Right cardiac atrium (tissue), 5 donors: ENCODE measurements at places on chromosomes 16 and 17.

- DNase-seq: no peak
Observed at GRCh38 chr17:37123941-37124820, 175.4 kb downstream of the AATF start.

DNA sequence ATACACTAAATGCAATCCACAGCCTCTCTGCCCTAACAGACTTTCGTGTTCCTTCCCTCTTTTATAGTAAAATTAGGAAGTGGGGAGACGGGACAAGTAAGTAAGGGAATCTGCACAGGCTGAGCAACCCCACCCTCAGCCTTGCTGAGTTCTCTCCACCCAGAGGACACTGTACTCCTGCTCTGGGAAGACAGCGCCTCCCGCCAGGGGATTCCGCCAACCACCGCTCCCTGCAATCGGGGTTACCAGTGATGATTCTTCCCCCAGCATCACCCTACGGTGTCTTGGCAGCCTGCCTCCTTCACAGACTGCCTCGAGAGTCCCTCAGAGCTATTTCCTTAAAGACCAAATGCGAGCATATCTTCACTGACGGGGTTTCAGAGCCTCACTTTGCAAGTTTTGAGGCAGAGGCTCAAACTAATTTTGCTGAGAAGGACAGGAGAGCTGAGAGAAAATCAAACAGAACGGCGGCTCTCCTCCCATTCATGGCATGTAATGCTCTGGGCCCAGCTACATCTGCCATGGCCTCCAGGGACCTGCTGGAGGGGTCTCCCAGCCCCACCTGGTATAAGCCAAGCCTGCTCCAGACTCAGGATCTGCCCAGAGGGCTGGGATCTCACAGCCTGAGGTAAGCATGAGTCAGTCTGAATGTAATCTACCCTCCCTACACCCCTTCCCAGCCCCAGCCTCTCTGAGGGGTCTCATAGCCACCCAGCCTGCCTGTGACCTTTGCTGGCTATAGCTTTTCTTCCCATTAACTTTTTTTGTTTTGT is 22.7 kb upstream of the ASGR2 start:
- peak; percentile 70 for DNase-seq

- DNase-seq: peak; percentile 57
Observed at GRCh38 chr16:30523768-30524574, 2.4 kb downstream of the ZNF768 start.

DNA sequence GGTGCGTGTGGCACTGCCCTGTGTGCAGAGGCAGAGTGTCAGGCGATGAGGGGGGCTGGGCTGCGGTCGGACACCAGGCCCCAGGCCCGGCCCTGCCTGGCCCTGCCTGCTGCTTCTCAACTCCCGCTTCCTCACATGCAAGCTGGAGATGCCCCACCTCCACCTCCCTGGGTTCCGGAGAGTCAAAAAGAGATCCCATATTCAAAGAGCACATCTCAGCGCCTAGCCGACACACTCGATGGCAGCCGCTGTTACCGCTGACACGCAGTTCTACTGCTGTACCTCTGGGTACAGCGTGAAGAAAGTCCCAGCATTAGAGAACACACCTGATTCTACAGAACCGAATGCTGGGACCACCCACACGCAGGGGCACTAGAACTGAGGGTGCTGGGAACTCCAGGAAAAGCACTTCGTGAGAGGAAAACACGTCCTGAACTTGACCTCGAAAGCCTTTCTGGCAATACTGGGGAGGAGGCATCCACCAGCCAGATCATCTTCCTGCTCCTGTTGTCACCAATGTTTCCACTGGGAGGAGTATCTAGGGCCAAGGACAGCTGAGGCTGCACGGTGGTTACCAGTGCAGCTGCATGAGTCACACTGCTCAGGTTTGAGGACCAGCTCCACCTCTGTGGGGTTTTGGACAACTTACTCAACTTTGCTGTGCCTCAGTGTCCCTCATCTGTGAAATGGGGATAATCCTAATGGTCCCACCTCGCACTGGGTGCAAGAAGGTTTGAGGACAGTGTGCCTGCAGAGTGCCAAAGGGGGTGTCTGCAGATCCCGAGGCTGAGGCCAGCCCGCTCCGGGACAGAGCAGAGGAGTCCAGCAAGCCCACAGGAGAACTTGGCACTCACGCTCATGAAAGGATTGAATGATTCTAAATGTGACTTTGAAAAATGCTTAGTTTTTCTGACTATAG is 100.4 kb upstream of the DNAH17 start:
- no peak for DNase-seq

GRCh38 chr16:17512636-17513220 is 42.0 kb upstream of the XYLT1 start:
- DNase-seq: no peak

DNA sequence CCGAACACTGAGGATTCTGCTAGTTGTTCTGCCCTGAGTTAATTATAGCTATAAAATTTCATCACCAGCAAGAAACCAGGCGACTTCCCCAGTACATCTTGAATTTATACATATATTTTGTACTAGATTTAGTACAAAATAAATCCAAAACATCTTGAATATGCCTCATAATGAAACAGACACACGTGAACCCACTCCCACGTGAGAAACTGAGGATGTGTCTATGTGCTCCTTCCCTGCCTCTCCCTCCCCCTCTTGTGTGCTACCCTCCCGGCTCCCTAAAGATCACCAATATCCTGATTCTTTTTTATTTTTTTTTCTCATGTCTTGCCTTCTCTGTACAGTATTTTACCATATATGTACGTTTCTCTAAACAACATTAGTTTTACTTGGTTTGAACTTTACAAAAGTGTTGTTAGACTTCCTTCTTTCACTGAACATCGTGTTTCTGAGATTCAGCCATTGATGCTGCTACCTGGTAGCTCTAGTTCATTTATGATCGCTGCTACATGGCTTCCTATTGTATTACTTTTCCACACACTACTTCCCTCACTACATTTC is 1.1 kb upstream of the LCMT1 start:
- DNase-seq: no peak

DNA sequence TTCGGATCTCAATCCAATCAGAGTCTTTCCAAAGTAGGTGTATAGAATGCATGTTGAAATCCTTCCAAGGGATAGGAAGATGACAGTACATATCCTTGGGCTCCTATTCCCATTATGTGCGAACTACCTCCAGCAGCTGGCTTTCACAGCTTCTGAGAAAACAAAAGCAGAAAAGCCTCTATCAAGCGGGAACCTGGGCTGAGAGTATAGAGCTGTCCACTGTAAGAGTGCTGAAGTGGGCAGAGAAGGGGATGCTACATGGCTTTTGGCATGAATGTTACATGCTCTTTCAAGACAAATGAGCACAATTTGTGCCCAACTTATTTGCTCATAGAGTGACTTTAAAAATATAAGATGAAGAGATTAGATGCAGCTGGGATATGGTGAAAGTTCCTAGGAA is 993.5 kb downstream of the CDH8 start:
- no peak for DNase-seq

DNA sequence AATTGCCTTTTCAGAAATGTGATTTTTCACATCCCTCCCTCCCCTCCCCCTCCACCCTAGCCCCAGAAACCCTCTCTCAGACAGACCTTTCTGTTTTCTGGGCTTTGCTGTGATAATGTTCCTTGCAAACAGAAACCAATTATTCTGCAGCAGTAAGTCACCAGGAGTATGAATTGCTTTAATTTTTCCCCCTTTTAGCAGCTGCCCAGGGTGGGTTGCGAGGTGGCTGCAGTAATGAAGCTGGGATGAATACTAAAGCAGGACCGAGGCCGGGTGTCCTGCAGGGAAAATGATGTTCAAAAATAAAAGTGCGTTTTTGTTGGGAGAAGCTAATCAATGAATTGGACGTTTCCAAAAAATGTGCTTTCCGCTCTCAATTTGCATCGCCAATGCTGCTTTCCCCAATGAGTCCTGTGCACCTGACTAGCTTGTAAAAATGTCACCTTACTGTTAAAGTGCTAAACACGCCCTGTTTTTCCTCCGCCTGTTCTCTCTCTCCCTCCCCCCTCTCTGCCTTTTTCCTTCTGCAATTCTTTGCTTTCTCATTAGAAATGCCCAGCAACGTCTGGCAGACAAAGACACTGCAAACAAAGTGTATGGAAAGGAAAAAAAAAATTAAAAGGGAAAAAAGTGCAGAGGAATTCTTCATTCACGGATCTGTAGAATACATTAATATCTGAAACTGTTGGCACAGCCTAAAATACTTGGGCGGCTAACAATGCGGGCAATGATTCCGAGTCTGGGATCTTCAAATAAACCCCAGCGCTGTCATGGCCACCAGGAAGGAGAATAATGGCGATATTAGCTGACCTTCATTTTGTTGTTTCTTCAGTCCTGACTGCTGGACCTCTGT is 244.1 kb downstream of the STX8 start:
- DNase-seq: no peak

DNA sequence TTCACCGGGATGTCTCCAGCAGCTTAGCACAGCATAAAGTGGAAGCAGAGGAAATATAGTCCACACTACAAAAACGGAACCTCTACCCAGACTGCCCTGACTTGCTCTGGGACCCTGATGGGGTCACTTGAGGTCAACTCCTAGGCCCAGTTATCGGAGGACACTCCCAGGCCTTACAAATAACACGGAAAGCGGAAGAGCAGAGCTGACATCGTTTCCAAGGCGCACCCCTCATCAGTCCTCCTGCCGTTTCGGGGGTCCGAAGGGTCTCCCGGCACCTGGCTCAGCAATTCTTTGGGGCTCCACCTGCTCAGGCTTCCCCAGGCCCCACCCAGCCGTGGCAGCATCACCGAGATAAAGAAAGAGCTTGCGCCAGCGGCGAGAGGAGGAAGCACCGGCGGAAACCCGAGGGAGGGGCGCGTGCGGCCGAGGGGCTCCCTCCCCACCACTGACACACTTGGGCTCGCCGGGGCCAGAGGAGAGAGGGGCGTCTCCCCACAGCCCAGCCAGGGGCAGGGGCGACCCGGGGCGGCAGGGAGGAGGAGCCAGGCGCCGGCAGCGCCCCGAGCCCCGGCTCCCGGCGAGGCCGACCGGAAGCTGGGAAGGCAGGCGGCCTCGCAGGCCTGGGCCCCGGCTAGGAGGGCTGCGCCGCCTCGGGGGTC is 727 bp downstream of the CORO7 start:
- peak; percentile 84 for DNase-seq

DNA sequence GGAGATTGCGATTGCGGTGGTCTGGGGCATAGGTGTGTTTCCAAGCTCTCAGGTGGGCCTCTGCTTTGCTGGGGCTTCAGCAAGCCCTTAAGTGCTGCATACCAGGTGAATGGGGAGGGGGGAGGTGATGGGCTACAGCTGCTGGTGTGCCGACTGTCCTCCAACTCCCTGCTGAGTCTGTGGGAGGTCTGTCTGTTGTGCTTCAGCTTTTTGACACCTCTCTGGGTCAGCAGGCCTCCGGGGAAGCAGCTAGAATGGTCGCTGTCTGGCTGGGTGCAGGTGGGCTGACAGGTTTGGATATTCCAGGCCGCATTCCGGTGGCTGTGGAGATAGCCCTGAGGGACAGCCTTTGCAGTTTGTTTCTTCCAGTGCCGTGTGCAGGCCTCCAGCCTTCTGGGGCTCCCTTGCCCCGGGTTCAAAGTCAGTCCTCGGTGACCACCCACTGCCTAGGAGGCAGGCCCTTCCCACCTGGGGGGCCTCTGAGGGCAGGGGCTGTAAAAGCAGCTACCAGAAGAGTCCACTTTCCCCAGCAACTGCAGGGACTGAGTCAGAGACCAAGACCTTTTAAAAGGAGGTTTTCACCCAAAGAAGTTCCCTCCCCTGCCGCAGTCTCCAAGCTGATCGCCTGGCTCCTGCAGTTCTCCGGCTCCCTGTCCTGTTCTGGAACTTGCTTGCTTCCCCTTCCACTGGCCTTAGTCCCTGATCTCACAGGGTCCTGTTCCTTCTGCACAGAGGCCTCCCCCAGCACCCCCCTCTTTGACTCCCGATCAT is 2.0 kb upstream of the TTYH2 start:
- peak; percentile 54 for DNase-seq

DNA sequence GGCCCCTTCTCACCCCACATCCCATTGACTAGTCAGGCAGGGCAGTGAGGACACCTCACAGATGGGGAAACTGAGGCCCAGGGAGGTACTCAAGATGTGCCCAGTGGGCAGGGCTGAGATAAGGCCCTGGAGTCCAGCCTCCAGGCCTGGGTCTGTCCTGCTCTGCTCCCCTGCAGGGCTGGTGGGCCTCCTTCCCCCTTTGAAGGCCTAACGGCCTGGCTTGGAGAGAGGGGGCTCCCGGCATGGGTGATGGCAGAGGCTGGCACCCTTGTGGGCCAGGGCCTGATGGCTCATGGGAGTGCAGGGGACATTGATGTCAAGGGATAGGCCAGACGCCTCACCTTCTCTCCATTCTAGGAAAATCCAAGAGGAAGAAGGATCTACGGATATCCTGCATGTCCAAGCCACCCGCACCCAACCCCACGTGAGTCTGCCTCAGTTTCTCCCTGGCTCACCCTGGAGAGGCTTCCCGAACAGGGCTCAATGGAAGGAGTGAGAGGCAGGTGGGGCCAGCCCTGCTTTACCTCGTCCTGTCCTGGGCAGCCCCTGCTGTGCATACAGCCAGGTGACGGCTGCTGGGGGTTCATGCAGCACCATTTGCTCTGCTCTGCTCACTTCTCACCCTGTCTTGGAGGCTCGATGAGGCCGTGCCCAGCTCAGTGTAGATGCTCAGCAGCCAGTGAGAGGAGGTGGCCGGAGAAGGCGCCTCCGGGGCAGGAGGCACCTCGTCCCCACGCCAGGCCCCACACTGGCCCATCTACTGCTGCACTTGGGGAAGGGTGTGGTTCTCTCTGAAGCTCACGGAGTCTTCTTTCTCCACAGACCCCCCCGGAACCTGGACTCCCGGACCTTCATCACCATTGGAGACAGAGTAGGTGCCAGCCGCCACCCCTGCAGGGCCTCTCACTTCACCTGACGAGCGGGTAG is 13.8 kb downstream of the MAP2K3 start:
- no peak for DNase-seq

GRCh38 chr16:29154676-29155121 is 169.8 kb downstream of the LAT start:
- DNase-seq: peak; percentile 69

DNA sequence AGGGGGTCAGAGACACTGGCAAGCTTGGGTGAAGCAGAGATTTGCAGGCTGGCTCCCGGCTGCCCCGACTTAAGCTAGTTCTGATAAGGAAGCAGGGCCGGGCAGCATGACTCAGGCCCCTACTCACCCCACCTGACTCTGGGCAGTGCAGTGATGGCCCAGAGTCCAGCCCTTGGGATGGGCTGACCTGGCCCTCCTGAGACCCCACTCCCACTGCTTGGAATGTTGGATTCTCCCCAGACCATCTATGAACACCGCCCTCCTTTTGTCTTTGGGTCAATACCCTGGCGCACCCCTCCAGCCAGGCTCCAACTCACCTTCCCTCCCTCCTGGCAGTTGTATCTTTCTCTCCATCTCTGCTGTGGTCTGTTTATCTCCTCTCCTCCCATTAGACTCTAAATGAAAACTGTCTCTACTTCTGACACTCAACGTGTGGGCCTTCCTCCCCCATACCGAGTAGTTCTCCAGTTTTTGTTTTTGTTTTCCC is 21.0 kb downstream of the LGALS3BP start:
- DNase-seq: no peak

DNA sequence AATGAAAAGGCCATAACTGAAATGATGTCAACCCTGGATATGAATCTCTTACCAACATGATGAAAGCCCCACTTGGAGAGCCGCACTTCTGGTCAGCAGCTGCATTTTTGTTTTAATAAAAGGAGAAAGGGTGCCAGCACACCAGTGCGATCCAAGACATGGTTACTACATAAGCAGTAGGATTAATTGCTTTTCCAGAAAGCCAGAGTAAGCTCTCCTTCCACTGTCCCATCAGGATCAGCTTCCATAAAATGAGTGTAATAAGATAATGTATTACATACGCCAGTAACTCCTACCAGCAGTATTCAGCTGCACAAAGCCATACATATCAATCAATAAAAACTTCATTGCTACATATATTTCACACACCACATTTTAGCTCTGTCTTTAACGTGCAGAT is 26.3 kb upstream of the NACA2 start:
- DNase-seq: no peak

- no peak for DNase-seq
Observed at GRCh38 chr16:10033556-10033955, 148.7 kb downstream of the GRIN2A start.
